NCI-H2107 (cell line): ENCODE measurements at places on chromosomes 5 and 9.

- no peak for DNase-seq
Observed at GRCh38 chr9:125633116-125633745, 73.8 kb downstream of the MAPKAP1 start.

DNA sequence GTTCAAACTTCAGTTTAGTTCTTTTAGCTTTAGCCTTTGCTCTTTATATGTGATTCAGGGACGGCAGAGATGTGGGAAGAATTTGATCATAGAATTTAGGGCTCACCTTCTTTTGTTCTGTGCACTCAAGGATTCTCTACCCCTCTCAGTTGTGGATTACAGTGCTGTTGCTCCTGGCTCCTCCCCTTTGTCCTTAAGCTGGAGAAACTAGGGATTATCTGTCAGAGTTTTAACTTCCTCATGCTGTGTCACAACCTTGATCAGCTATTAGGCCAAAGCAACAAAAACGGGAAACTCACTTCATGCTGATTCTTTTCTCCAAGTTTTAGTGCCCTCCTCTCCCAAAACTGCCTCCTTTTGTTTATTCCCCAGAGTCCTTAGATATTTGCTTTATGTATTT lies 13.0 kb upstream of the PCDHAC2 start:
- DNase-seq: no peak

GRCh38 chr9:88537761-88538091 lies 2.7 kb downstream of the NXNL2 start:
- DNase-seq: no peak

GRCh38 chr9:75176037-75176436 lies 87.7 kb downstream of the OSTF1 start:
- no peak for DNase-seq

GRCh38 chr5:132182359-132183040 lies 45.2 kb downstream of the P4HA2 start:
- DNase-seq: no peak

DNA sequence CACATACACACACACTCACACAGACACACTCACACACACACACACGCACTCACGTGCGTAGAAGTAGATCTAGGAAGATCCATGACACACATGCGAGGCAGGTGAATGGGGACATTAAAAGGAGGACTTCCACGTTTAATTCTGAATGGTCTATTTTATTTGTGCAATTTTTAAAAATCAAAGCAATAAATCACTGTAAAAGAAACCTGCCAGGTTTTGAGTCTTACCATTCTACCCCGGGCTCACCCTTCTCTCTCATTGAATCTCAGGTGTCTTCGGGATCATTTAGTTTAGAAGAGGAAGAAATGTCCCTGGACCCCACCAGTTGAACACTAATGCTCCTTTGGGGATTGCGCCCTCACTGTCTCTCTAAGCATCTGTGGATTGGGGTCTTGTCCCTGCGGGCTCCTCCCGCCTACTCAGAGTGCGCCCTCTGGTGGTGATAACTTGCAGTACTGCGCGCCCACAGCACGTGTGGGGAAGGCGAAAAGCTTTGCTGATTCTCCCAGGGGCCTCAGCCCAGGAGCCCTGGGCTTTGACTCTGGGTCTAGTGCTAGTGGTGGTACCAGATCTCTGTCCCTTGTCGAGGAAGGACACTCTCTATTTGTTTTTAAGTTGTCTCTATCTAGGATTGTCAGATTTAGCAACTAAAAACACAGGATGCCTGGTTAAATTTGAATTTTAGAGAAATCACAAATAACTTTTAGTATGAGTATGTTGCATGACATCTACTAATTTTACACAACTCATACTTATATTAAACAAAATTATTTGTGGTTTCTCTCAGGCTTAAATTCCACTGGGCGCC lies 34.8 kb downstream of the BOD1 start:
- DNase-seq: no peak

- no peak for DNase-seq
Observed at GRCh38 chr5:14506140-14506538, 75.5 kb upstream of the OTULINL start.

- DNase-seq: no peak
Observed at GRCh38 chr5:44022622-44023021, 366.6 kb downstream of the FGF10 start.

GRCh38 chr9:98402019-98402840 lies 146.8 kb upstream of the TBC1D2 start:
- DNase-seq: no peak

- DNase-seq: no peak
Observed at GRCh38 chr5:42812620-42813019, 928 bp upstream of the SELENOP start.
